ENCODE measurements at places on chromosomes 12 and 14. TPM values are rescaled to one million over a fixed set of nuclear protein-coding genes. Genes with fewer than 3 reads are reported as not detected.
A peak's percentile ranks its signal among the peaks of the same experiment; 100 is the strongest.

SIX4 gene
- not detected for total RNA-seq

DNA sequence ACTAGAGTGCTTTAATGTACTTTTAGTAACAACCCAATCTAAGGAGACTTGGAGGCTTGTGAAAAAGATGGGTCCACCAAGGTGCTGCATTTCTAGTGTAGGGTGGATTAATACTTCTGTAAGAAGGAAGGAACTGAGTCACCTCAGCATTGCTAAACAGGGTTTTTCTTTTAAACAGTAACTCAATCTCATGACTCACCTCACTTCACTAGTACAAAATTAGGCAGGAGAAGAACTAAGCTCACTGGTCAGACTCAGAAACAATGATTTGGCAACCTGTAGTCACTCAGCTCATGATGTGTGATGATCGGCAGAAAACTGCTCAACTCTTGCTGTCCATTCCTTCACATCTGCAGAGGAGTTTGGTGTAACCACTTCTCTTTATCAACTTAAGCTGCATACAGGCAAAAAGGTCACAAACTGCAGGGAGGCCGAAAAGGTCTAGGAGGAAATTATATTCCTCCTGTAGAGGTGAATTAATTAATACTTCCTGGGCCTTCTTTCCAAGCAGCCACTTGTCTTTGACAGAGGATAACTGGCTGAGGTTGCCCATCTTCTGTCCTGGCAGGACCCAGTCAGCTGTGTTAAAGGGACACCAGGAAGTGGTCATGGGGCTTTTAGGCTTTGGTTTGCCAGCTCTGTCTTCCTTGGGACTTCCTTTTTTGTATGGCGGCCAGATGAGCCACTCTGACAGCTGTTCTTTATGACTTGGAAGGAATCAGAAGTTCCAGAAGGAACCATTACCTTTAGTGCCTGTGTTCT lies 466.9 kb downstream of the FUT8 start:
- DNase-seq: peak; percentile 19

ASCL1 gene
- not detected for total RNA-seq

- DNase-seq: no peak
Observed at GRCh38 chr12:57539134-57539768, 7.7 kb downstream of the DCTN2 start.

DNA sequence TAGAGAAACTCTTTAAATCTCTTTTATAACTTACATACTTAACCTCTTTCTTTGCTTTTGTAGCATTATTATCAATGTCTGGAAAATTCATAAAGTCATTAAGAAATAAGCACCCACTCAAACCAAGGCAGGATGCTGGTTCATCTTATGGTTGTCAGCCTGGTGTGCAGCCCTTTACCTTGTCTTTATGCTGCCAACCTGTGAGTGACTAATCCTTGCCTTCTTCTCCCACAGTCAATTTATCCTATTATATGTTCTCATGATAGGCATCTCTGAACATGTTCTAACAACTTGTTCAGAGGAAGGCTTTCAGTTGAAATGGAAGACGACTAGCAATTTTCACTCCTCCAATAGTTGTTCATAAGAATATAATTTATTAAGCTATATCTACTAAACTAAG lies 186.9 kb upstream of the CAND1 start:
- peak; percentile 12 for DNase-seq

ATL1 gene
- 1.1 TPM for total RNA-seq

- DNase-seq: no peak
Observed at GRCh38 chr14:66043921-66044320, 442.2 kb upstream of the CCDC196 start.

DNA sequence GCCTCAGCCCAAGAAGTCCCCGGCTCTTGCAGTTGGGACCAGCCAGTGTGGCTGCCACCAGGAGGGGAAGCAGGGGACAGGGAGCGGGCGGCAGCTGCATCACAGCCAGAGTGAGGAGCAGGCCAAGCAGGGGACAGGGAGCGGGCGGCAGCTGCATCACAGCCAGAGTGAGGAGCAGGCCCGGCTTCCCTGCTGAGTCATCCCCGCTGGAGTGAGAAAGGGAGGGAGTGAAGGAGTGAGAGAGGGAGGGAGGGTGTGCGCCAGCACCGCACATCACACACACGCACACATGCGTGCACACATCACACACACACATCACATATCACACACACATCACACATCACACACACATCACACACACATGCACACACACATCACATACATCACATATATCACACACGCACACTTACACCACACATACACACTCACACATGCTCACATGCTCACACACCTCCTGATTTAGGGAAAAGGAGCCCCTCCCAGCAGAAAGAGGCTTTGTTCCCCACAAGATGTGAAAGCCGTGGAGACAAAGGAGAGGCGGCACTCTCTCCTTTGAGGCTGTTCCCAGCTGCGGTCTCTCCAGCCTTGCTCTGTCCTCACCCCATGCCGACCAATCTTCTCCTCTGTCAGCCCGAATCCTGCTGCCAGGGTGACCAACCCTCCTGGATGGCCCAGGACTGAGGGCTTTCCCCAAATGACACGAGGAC lies 16.7 kb upstream of the ZDHHC22 start:
- DNase-seq: no peak

FAM222A gene
- 1.0 TPM for total RNA-seq

DNA sequence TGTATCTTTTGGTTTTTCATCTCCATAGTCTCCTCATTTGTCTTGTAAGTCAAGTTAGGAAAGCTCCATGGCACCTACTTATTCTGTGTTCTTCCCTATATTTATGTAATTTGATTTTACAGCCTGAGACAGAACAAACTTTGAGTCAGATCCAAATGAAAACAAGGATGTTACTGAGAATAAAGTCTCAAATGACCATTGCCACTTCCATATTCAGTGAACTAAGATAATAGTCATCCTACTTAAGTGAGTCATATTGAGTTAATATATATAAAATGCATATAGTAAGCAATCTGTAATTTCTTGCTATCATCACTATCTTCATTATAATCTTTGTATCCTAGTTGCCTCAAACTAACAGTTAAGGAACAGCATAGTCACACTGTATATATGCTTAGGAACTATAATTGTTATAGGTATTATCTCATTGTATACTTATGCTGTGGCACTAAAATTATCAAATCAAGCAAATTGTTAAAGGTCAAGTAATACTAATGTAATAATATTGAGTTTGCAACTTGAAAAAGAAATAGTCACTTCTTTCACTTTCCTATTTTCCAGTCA lies 30.8 kb downstream of the TMTC3 start:
- no peak for DNase-seq

ACRBP gene
- 1.3 TPM for total RNA-seq

DNA sequence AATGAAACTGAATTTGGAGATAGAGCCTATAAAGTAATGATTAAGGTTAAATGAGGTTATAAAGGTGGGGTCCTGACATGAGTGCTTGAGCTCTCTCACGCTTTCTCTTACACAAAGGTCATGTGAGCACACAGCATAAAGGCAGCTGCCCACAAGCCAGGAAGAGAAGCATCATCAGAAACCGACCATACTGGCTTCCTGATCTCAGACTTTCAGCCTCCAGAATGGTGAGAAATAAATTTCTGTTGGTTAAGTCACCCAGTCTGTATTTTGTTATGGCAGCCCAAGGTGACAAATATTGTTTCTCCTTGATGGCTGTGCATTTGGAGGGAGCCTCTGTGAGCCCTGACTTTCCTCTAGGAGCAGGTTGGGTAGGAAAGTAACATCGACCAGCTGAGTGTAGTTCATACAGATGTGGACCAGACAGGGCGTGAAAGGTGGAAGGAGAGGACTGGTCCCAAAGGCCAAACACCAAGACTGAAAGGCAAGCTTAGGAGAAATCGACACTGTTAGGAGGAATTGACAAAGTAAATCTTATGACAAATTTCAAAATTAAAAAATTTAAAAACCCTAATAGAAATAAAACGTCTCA lies 97.6 kb upstream of the SLC38A2 start:
- peak; percentile 74 for DNase-seq

DNA sequence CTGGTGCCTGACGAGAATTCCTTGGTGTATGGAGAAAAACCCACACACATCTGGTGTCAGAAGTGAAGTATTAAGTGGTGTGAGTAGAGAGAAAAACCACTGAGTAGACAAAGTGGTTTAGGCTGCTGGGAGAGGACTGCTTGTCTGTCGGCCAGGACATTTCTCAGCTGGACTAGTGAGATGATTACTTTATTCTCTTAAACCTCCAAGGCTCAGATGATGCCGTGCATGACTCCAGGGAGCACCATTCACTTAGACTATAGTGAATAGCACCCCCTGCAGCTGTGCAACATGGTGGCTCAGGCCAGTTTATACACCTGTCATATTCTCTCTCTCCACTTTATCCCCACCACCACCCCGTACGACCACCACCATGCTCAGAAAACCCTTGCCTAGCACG lies 28.5 kb upstream of the NFYB start:
- DNase-seq: no peak

DNA sequence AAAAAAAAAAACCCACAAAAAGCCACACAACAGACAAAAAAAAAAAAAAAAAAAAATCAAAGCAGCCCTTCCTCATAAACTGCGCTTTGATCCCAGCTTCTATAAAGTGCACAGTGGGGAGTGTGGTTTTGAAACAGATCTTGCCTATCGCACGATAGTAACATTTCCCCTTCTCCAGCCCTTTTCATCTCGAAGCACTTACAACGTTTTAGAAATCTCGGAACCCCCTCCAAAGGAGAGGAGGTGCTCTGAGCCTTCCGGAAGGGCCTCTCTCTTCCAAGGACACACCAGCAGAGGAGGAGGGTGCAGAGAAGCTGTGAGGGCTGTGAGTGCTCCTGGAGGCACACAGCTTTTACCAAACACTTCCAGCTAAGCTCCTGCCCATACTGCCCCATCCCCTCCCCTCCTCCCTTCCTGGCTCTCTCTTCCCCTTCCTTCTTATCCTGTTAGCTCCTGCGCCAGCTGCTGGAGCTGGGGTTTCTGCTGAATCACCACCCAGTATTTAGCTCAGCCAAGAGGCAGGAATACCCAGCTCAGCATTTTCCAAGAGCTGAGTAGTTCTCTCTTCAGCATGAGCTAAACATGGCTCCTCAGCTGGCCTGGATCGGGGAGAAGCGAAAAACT lies 28.4 kb downstream of the SLC7A8 start:
- no peak for DNase-seq

- no peak for DNase-seq
Observed at GRCh38 chr12:58673021-58673420, 247.3 kb downstream of the LRIG3 start.

DNA sequence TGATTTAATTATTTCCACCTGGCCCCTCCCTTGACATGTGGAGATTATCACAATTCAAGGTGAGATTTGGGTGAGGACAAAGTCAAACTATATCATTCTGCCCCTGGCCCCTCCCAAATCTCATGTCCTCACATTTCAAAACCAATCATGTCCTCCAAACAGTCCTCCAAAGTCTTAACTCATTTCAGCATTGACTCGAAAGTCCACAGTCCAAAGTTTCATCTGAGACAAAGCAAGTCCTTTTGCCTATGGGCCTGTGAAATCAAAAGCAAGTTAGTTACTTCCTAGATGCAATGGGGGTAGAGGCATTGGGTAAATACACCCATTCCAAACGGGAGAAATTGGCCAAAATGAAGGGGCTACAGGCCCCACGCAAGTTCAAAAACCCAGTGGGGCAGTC lies 31.1 kb upstream of the SPATA7 start:
- no peak for DNase-seq

C1R gene
- 2.4 TPM for total RNA-seq

ARHGEF25 gene
- total RNA-seq: 1.2 TPM

Measured in activated CD8-positive, alpha-beta T cell treated with anti-CD3 and anti-CD28 coated beads for 36 hours (primary cell).